Placental epithelial cell (primary cell): ENCODE measurements at places on chromosomes 3 and 15. TPM values are rescaled to one million over a fixed set of nuclear protein-coding genes. Genes with fewer than 3 reads are reported as not detected.

Gene SLC15A2
- total RNA-seq: 3.7 and 9.4 TPM in 2 replicates

Gene FOXL2NB
- 0.79 and 1.4 TPM in 2 replicates for total RNA-seq

Gene SCAMP5
- 0.39 and 0.87 TPM in 2 replicates for total RNA-seq

Gene CHRNA7
- under 0.01 TPM in 1 of 2 replicates, not detected in the other for total RNA-seq

Gene NANOGP8
- not detected in 2 replicates for total RNA-seq

Gene MME
- total RNA-seq: 60.9 and 86.5 TPM in 2 replicates

Gene ALDH1A3
- 12.7 and 73.0 TPM in 2 replicates for total RNA-seq

Gene AP3B2
- under 0.01 and 0.11 TPM in 2 replicates for total RNA-seq

Gene KY
- not detected in 2 replicates for total RNA-seq

Gene POPDC2
- total RNA-seq: 0.22 and 1.6 TPM in 2 replicates

Gene TF
- under 0.01 TPM in 1 of 2 replicates, not detected in the other for total RNA-seq
